ENCODE measurements at places on chromosomes 4 and X.

- no peak for DNase-seq
Observed at GRCh38 chr4:5371415-5372190, 320.3 kb downstream of the STK32B start.

DNA sequence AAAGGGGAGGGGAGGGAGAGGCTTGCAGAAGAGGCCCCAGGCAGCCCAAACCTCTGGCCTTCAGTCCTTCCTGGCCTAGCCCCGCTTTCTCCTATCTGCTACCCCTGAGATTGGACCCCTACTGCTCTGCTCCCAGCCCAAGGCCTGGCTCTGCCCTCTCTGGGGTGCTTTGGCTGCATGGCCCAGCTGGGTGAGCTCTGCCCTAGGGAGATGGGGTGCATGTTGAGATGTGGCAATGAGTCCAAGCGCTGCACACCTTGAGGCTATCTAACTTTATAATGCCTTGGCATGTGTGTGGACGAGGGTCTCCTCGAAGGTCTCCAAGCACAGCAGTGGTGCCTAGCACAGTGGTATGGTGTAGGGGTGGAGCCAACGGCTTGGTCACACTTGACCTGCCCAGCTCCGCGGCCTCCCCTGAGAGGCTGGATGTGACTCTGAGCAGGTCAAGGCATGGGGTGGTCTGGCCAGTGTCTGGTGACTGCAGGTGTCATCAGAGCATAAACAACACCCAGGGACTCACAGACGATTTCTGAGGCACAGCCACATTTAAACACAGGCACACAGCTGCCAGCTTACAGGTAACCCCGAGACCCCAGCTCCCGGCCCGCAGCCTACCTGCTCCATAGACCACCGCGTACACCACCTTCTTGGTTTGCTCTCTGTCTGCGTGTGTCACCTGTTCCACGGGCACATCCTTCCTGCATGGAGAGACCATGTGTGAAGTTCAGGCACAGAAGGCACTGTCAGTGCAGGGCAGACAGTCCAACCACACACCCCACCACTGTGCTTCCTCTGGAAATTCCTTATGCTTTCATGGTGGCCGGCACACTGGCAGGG is 36.3 kb downstream of the NAT8L start:
- DNase-seq = no peak

- no peak for DNase-seq
Observed at GRCh38 chrX:32155044-32155638, 1056.2 kb downstream of the DMD start.

GRCh38 chr4:90145319-90145718 is 18.1 kb downstream of the CCSER1 start:
- no peak for DNase-seq

- no peak for DNase-seq
Observed at GRCh38 chr4:155615081-155615887, 51.4 kb upstream of the GUCY1A1 start.

GRCh38 chr4:147772459-147772969 is 40.6 kb downstream of the ARHGAP10 start:
- no peak for DNase-seq

GRCh38 chr4:6465955-6466354 is 6.5 kb downstream of the PPP2R2C start:
- DNase-seq = no peak

- no peak for DNase-seq
Observed at GRCh38 chr4:56828784-56829535, 7.5 kb upstream of the SPINK2 start.

DNA sequence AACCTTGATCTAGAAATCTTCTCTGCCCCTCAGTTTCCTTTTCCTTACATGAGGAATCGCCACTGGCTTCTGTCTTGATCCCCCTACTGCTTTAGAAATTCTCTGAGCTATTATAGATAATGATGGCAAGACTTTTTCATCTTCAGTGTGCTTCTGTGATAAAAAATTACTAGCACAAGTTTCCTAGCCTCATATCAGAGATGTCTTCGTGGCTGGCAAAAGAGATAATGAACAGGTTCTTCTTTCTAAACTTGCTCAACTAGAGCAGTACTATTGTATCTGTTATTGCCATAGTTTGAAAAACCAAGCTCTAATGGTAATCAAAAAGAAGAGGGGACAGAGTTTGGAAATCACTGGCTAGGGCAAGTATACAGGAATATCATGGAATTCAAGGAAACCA is 4.1 kb upstream of the PDGFC start:
- no peak for DNase-seq

- no peak for DNase-seq
Observed at GRCh38 chrX:18578546-18578945, 93.4 kb downstream of the RS1 start.

GRCh38 chrX:8033175-8033574 is 106.0 kb upstream of the PNPLA4 start:
- no peak for DNase-seq

DNA sequence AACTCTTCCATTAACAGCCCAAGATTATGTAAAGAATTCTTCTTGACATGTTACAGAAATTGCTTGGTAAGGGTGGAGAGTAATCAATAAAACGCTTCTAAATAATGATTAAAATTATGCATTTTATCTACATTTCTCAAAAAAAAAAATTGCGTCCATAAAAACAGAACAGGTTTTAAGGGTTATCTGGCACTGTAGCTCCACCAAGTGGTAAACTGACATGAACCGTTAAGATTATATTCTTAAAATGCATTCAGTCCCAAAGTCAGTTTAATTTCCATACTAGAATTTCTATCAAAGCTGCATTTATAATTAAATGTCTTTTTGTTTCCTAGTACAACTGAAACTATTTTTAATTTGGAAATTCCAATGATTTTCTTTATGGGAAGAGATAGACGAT is 214.0 kb upstream of the UGT8 start:
- DNase-seq = no peak

- DNase-seq = no peak
Observed at GRCh38 chrX:19372547-19373331, 29.0 kb downstream of the PDHA1 start.

Data from activated naive CD8-positive, alpha-beta T cell treated with anti-CD3 and anti-CD28 coated beads, Interleukin-2, amount 50 U/mL, for 16 hours (primary cell).